Omental fat pad (tissue), 4 donors: ENCODE measurements at places on chromosomes 5 and 9.

DNA sequence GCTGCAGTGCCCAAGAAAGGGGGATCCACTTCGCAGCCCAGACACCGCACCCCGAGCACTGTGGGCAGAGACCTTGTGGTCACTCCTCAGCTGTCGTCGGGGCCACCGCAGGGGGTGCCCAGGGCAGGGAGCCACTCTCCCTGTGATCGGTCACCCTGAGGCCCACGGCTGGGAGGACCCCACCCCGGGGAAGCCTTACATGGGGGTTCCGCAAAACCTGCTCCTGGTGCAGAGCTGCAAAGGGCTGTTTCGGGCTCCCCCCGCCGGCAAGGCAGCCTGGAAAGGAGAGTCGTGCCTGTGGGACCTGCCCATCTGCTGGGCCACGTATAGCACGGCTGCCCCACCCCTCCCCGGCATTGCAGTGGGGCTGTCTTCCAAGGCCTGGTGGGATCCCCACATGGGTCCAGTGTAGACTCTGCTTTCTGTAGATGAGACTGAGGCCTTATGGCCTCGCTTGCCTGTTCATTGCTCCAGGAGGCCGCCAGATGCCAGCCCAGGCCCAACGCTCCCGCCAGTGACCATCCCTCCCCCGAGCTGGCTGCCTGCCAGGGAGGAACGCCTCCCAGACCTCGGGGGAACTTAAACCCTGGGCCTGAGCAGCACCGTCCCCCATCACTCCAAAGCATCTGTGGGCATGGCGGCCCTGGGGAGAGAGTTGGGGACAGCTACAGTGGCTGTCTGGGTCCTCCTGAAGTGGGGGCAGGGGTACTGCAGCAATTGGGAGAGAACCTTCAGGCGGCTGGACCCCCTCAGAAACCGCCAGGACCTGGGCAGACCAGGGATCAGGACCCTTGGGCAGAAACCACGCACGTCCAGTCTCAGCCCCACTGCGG is 1.6 kb upstream of the DNLZ start:
- DNase-seq: no peak

DNA sequence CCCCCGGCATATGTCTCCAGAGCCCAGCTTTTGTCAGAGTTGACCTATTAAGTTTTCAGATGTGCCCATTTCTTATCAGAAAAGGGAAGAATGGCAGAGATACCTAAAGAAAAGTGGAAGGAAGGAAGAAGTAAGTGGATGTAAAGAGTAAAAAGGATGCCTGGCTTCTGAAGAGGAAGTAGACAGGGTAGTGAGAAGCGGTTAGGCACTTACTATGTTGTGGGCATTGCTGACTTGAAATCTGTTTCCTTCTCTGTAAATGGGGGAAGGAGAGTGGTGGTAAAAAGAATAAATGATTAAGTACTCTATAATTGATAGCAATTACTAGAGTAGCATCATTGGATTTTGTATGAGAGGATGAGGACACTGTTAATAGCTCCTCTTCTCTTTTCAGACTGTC is 9.9 kb downstream of the ANP32B start:
- no peak for DNase-seq

DNA sequence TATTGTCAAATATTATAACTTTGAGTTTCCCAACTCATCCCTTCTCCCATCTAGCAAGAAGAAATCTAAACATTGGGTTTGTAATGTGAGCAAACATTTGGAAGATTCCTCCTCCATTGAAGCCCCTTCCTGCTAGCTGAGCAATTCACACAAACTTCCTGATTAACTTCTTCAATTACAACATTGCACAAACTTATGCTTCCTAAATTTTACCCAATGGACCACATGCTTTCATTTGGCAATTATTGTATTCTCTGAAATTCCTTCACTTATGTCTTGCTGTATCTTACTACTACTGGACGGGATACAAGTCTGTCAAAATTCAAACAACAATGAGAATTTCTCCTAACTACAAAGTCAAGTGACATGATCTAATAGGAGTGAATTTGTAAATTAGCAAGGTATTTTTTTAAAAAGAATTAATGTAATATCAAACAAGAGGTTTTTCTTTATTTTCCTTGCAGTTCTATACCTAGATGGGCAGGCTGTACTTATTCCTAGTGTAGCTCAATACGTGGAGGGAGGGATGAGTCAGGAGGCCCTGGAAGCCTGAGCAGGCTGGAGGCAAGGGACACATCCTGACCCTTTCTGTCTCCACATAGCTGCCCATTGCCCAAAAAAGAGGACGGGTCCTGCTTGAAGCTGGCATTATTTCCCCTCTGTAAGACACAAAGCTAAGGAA is 11.8 kb upstream of the IFNW1 start:
- DNase-seq: no peak

DNA sequence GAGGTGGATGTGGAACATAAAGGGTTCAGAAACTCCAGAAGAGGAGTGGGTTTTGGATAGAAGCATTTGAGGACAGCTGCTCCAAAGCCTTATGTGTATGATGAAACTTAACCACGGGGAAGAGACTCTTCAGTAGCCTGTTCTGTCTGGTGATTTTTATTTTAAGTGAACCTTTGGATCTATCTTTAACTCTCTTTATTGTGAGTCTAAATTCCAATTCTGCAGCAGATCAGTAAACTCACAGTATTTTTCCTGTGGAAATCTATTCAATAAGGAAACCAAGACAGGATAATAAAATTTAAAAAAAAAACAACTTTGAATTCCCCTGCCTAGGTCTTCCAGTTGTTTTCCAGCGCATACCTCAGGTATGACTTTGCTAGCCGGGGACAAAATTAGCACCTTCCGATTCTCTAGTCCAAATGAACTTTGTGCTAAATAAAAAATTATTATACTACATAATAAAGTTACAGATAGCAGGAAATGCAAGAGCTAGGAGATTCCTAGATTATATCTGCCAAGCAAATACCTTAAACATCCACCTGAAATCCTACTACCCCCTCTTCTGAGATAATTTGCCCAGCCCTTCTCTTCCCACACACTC is 101.9 kb downstream of the NLN start:
- no peak for DNase-seq

GRCh38 chr9:87097238-87097637 is 149.9 kb upstream of the GAS1 start:
- DNase-seq: no peak

DNA sequence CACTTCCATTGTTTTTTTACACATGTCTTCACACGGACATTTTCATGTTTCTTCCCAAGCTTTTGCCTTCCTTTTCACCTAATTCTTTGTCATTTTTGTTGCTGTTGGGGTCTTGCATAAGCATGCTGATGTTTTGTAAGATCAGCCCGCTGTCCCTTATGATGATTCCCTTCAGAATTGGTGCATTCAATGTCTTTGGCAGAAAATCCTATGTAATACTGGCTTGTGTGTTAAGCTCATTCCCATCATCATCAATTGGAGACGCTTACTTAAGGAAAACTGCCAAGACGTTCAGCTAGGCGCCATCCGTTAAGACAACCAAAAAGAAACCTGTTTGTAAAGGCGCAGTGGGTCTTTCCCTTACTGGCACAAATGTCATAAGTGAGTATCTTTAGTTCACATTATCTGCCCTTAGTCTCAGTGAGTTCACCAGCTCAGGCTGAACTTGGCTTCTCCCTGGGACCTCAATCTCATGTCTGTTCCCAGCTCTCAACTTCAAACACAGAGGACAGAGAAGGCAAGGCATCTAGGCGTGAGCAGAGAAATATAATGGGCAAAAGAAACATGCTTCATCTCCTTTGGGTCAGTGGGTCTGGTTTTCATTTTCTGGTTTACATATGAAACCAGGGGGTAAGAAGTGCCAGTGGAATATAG is 97.9 kb downstream of the EFNA5 start:
- no peak for DNase-seq

GRCh38 chr9:84702471-84702870 is 32.9 kb downstream of the NTRK2 start:
- DNase-seq: no peak

- no peak for DNase-seq
These were observed 193.1 kb downstream of the GLIS3 start for GRCh38 chr9:4106760-4107143.

DNA sequence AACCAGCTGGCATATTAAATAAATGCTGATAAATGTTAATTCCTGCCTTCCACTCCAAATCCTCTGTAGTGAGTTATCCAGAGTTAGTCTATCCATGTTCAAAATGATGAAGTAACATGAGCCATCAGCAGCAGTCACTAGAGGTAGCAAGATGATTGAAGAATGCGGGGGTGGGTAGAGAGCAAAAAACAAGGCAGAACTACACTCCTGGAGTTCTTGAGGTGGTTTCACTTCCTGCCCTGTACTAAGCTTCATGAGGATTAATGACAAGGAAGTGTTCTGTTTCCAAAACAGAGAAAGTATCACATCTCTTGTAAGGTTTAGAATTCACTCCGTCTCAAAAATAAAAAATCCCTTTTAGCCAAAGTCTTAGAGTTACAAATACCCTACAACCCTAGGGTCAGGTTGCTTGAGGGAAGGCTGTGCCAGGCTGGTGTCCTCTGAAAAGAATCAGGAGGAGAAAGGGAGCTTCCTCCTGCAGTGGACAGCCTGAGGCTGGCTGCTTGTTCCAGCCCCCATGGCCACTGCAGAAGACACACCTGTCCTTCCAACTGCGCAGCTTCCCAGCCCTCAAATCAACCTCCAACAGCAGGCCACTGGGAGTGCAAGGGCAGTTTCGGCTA is 180.2 kb downstream of the DENND1A start:
- no peak for DNase-seq

- DNase-seq: no peak
These were observed 121.9 kb downstream of the CDH18 start for GRCh38 chr5:19866090-19866450.

DNA sequence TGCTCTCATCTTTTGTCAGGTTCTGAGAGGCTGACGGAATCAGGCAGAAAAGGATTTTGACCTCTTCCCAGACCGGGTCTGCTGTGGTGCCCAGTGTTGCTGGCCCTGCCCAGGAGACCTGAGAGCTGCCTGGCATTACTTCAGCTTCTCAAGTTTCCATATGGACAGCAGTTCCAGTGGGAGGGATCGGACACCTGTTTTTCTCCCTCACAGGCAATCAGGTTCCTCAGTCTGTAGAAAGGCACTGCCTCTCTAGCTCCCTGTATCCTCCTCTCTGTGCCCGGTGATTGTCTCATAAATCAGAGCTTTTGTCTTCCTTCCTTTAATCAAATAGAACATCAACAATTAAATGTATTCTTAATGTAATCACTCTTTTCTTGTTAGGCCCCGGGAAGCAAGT is 198.7 kb downstream of the SEMA6A start:
- no peak for DNase-seq

- no peak for DNase-seq
These were observed 46.6 kb downstream of the CYFIP2 start for GRCh38 chr5:157312492-157312891.

GRCh38 chr5:33462456-33462855 is 21.7 kb downstream of the TARS1 start:
- DNase-seq: no peak

GRCh38 chr5:33067291-33067690 is 356.2 kb downstream of the NPR3 start:
- no peak for DNase-seq

DNA sequence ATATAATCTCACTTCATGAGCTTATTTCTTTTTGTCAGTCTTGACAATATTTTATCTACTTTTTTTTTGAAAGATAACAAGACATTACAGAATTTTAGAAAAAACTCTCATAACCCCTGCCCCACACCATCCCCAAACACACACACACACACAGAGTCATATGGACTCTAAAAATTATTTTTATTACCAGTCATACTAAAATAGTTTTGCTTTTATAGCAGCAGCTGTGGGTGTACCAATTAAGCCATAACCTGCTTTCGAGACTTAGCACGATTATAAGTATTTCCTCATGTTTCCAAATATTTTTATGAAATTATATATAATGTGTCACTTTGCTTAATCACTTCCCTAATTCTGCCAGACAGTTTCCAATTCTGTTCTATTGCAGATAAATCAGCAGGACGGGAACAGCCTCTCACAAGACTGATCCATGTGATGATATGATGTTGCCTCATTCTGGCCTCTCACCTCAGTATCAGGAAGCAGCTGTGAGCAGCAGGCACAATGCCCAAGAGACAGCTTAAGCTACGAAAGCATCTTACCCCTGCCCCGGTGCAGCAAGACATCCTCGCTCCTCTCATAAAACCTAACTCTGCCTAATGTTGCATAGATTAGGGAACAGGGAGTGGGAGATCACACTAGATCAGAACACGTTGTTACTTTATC is 7.0 kb downstream of the PDCL start:
- no peak for DNase-seq

DNA sequence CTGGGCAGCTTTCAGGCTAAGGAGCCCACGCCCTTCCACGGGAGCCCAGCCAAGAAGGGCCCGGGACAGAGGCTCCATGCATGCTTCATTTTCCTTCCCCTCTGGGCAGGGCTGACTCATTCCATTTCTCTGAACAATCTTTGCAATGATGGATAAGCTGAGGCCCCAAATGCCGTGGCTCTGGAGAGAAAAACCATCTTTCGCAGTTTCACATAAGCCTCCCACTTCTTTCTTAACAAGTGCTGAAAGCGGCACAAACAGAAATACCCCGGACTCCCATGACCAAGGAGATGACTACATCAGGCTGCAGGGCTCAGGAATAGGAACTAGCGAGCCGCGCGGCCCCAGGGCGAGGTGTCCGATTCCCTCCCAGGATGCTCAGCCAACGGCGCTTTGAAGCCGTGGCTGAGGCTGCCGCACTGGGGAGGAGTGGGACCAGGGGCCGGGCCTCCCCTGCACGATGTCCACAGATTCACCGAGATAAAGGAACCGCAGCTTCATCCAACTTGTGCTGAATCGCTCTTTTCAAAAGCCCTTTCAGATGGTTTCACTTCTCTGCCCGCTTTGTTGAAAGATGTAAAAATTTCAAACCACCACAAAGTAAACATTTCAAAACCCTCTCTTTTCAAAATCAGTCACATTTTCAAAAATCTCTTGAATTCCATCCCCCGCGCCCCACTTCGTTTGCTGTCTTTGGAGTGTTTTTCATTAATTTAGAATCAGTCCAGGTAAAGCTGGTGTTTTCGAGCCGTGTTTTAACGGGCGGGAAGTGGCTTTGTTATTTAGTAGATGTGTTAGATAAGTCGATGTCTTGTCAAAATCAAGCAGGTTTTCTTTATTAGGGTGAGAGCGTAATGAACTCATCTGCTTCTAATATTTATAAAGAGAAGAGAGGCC is 96.5 kb upstream of the LMX1B start:
- peak; percentile 42 for DNase-seq

DNA sequence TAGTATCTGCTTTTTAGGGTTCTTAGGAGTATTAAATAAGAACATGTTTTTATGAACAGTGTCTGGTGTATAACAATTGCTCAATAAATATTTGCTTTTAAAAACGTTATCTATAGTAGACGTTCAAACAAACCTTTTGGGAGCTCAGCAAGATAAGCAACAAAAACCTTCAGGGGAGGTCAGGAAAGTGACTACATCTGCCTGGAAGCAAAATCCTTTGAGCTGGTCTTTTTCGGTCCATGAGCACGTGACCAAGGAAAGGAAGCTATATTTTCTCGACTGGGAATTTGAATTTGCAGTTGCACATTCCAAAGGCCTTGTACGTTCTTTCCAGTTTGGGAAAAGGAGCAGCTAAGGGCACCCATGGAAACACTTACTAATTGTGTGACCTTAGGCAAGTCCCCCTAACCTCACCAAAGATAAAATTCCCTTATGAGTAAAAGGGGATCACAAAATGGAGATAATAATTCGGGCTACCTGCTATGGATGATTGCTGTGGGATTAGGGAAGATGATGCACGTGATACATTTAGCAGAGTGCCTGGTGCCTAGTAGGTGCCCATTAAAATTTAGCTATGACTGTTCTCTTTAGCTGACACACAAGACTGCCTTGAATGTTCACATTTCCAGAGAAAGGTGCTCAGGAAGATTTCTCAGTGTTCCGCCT is 45.4 kb downstream of the PTTG1 start:
- no peak for DNase-seq
